ENCODE measurements at places on chromosomes 12 and 14.

DNA sequence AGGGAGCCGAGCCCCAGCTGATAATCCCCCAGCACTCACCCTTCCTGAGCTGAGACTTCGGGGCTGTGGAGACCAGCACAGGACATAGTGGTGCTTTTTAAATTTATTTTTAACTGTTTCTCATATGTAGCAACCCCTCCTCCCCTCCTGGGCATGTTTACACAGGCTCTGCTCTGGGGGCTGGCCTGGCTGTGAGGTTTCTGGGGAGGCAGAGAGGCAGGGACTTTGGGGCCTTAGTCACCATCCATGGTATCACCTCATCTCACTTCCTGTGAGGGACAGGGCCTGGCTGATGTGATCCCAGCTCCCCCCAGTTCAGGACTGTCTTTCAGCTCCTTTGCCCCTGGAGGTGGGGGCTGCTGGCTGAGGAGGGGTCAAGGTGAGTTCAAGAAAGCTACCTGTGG is 20.4 kb downstream of the VASH1 start:
- DNase-seq, result no peak

GRCh38 chr14:90523544-90523943 is 126.7 kb downstream of the CALM1 start:
- DNase-seq, result no peak

DNA sequence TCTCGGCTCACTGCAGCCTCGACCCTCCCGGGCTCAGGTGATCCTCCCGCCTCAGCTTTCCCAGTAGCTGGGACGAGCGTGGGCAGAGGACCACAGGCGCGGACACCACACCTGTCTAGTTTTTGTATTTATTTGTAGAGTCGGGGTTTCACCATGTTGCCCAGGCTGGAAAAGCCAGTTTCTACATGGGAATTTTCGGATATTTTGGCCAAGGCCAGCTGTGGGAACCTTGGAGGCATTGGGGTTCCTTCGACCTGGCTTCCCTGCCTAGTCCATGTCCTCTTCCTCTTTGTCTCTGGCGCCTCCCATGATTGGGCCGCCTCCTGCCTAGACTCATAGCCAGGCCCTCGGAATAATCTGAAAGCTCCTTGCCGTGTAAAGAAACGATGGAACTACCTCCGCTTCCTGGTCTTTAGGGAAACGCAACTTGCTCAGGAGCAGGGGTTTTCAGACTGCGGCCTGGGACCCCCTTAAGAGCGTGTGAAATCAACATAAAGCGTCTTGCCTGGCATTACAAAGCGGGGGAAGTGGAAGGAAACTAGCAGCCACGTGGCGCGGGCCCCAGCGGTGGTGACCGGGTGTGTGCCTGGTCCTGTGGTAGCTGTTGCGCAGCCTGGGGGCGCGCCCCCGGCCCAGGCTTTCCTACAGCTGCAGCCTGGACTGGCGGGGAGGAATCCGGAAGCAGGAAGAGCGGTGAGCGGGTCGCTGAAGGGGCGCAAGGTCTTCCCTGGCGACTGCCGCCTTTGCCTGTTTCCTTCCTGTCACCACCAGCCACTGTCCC is 1.4 kb upstream of the HSP90AA1 start:
- peak; percentile 66 for DNase-seq

DNA sequence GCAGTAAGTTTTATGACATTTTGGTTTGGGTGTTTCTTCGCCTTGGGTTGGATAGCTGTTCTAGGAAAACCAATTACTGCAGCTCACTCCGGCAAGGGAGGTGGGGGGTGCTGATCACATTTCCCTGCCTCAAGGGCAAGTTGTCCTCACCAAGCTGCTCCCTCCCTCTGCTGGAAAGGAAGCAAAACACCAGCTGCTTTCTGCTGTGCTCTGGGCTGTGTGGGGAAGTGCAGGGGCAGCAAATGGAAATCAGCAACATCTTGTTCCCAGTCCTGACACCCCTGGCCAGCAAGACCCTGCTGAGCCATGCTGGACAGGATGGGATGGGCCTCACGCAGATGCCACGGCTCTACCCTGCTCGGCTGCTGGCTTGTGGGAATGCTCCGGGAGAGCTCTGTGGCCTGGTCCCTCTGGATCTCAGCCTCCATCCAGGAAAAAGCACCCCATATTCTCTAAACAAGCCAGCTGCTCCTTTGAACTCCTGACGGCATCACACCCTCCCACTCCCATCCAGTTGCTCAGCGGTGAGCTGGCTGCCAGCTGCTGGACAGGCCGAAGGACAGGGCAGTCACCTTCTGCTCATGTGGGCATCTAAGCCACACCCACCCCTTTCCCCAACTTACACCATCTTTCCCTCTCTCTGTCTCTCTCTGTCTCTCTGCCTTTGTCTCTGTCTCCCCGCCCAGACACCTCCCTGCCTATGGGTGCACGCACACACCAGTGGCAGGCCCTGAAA is 52.4 kb upstream of the EIF5 start:
- DNase-seq, result no peak

DNA sequence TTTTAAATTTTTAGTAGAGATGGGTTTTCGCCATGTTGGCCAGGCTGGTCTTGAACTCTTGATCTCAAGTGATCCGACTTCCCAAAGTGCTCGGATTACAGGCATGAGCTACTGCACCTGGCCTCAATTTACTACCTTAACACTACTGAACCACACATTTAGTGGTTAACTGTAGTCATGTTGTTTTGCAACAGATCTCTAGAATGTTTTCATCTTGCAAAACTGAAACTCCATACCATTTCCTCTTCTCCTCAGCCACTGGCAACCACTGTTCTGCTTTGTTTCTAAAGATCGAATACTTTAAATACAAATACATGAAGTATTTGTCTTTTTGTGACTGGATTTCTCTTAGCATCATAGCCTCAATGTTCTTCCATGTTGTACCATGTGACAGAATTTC is 15.4 kb upstream of the SMCO2 start:
- DNase-seq, result no peak

GRCh38 chr12:88067301-88067700 is 38.1 kb upstream of the C12orf50 start:
- DNase-seq, result no peak

GRCh38 chr12:102061096-102061559 is 663 bp downstream of the WASHC3 start:
- DNase-seq, result no peak

GRCh38 chr14:97390096-97390724 is 593.0 kb downstream of the VRK1 start:
- DNase-seq, result no peak

- no peak for DNase-seq
Measured at GRCh38 chr14:75401361-75401760, 26.5 kb upstream of the JDP2 start.

DNA sequence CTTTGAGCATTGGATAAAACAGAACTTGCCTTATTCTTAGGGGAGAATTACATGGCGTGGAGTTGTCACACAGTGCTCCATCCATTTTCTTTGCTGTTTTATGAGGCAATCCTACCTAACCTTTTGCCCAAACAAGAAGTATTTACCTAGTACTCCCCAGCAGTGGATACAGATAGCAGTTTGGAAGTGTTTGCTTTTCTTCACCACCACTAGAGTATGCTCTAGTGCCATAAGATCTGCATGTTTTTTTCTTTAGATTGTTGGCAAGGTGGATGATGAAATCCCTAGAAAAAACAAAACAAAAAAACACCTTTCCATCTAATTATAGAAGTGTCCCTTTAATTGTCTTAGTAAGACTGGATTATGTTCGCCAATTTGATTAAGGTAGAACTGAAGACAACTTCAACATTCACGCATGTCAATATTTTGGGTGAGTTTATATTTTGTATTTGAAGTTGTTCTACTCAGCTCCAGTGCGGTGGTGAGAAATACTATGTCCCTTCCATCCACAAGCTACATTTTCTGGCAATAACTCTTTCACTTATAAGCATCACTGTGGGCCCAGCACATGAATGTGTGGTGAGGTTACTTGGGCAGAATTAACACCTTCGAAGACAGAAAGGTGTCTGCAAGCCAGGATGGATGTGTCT is 23.6 kb upstream of the TMEM260 start:
- no peak for DNase-seq

- DNase-seq, result no peak
Measured at GRCh38 chr12:2396448-2396871, 343.7 kb downstream of the CACNA1C start.

DNA sequence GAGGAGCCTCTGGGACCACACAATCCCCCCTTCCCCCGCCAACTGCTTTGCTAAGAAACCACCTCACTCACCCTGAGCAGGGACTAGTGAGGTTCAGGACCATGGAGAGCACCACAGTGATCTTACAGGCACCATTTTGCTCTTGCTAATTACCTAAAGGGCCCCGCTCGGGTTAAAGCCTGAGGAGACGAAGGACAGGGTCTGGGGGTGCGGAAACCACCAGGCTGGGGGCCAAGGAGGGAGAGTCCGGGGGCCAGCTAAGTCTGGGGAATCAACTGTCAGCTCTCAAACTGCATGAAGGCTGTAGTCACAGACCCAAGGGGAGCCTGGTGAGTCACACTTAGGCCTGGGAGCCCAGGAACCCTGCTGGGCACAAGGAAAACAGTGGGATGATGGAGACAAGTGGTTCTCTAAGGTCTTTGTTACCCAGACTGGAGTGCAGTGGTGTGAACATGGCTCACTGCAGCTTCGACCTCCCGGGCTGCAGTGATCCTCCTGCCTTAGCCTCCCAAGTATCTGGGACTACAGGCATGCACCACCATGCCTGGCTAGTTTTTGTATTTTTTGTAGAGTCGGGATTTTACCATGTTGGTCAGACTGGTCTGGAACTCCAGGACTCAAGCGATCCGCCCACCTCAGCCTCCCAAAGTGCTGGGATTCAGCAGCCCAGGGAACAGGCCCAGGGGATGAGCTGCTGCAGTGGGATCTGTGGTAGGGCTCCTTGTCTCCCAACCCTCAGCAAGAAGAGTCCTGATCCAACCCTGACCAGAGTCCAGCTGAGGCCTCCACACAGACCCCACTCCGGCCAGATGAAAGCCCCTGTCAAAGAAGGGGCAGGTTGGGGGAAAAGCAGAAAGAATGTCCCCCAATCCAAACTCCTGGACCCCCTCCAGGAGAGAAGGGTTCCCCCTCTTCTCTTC is 98.8 kb downstream of the CALM1 start:
- no peak for DNase-seq

DNA sequence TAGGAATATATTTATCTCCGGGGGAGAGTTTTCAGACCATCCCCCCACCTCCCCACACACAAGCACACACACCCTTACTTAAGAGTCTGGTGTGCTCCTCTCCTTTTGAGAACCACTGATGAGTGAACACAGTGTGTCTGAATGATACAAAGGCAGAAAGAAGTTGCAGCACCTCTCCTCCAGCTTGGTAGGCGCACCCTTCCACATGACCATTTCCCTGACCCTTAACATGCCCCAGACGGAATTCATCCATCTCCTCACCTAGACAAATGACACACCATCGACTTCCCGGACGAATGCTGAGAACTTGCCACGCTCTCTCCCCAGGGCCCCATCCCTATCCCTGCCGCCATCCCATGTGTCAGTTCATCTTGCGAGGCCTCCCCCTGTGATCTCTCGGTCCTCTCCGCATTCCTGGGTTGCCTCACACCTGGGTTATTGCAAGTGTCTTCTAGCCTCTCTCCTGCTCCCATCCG is 3.9 kb downstream of the TNFRSF1A start:
- no peak for DNase-seq

DNA sequence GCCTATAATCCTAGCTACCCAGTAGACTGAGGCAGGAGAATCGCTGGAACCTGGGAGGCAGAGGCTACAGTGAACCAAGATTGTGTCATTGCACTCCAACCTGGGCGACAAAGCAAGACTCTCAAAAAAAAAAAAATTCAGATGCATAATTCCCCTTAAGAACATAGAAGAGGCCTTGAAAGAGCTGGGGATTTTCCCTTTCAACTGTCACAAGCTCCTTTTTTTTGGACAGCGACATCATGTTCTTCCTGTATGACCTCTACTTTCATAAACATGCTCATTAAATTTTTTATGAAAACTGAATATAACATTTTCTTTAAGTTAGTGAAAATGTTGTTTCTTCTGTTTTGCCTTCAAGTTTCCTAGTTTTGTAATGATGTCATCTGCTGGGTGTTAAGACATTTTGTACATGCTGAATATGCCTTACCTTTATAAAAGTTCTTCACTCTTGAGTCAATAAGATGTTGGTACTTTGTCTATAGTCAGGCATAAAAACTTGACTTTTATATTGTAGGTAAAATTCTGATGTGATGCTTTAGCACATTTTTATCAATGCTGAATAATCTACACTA is 76.0 kb downstream of the PTHLH start:
- no peak for DNase-seq

- peak; percentile 54 for DNase-seq
Measured at GRCh38 chr14:34713681-34714319, 593 bp downstream of the CFL2 start.

DNA sequence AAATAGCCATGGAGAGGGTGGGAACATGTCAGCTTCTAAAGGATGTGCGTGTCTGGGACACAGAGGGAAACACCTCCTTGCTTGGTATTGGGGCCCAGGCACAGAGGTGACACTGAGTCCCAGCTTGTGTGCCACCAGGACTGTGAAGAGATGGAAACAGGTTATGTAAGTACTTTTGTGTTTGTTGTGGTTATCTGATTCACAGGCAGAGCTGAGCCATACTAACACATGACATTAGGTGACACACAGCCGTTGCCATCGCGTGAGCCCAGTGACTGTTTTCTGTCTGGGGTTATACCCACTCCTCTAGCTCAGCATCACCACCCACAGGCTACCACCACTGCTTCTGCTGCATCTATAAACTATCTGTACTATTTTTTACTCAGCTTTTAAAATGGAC is 12.1 kb upstream of the FLVCR2 start:
- DNase-seq, result peak; percentile 90

DNA sequence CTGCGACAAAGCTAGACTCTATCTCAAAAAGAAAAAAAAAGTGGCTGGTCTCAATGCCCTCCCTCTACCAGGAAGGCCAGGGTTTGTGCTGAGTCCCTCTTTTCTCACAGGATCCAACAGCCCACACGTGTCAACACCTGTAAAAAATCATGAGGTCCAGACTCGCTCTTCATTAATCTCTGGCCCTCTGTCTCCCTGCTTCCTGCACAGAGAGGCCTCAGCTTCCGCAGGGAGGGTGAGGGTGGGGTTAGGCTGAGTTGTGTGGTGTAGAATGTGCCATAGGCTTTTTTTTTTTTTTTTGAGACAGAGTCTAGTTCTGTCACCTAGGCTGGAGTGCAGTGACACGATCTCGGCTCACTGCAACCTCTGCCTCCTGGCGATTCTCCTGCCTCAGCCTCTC is 6.1 kb downstream of the CFAP73 start:
- no peak for DNase-seq

- no peak for DNase-seq
Measured at GRCh38 chr12:127625176-127625771, 641.7 kb upstream of the TMEM132C start.
